ENCODE measurements at places on chromosomes 11 and 22.

DNA sequence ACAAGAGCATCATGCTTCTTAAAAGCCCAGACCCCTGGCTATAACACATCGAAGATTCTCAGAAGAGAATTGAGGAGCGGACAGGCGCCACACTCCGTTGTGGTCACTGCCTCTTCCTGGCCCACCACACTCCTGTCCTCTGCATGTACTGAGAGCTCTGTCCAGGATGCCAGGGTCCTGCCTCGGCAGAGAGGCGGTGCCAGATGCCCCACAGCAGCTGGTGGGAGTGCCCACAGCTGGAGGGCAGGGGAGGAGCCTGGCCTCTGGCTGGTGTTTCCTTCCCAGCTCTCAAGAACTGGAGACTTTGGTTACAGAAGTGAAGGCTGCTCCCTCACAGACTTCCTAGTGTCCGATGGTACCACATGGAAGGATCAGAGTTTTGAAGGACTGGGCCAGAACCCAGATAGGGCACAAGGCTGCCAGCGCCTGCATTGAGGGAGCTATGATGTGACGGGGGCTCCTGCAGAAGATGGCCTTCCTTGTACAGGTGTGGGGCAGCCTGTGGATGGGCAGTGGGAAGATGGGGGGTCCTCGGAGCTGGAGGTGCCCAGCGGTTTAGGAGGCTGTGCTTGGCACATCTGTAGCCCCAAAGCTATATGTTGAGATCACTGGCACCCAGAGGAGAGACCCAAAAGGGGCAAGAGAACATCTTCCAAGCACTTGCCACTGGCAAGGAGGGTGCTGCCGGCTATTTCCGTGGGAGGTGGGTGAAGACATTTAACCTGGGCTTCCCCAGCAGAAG is 19.4 kb downstream of the RSPH14 start:
- no peak for DNase-seq

DNA sequence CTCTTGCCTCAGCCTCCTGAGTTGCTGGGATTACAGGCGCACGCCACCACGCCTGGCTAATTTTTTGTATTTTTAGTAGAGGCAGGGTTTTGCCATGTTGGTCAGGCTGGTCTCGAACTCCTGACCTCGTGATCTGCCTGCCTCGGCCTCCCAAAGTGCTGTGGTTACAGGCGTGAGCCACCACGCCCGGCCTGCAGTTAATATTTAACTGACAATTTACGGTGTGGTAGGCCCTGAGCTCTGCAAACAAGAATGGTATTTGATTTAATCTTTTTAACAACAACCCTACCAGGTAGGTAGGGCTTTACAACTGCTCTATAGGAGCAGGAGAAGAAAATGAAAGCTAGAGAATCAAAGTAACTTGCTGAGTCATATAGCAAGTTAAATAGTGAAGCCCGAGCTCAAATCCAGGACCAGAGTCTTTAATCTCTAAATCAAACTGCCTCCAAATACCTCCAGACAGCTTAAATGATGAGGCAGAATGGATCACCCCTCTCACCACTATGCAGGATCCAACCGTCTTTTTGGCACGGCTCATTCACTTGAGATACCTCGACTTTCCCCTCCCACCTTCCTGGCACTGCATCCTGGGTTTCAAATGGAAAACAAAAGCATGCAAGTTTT is 9.4 kb downstream of the UEVLD start:
- no peak for DNase-seq

- no peak for DNase-seq
Measured at GRCh38 chr22:42217019-42217751, 53.3 kb downstream of the TCF20 start.

GRCh38 chr11:7889985-7890384 is 41.1 kb downstream of the OR10A6 start:
- DNase-seq, result no peak

GRCh38 chr11:71200172-71200716 is 52.1 kb downstream of the SHANK2 start:
- DNase-seq, result no peak

DNA sequence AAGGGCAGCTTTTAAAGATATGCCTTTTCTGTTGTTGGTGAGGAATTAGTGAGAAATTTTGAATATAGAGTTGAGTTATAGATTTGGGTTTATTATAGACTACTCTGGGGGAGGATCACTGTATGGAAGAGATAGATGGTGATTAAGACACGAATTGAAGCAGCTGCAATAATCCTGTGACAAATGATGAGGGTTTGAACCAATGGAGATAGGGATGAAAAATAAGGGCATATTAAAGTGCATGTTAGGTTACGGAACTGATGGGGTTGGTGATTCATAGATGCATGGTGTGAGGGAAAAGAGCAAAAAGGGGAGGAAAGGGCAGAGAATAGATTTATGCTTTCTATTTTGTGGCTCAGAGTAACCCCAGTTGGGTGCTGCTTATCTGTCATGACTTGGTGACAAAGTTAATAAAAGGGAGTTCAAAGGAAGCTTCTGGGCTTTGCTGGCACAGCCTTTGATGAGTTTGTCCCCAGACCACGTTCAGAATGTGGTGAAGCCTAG is 11.8 kb downstream of the C11orf87 start:
- no peak for DNase-seq

DNA sequence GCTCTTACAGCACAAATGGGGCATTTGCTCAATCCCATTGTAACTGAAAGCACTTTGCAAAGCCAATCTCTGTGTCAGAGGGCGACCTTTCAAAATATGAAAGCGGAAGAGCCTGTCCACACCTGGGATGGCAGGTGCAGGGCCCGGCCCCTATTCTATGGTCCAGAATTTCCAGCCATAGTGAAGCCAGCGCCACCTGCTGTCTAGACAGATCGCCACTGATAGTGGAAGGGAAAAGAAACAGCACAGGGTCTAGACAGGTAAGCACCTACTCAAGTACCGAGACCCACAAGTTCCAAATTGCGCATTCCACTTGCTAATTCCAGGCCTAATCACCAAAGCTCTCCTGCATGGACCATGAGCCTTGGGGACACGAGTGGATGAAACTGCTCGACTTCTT is 141.4 kb downstream of the NTM start:
- DNase-seq, result no peak

DNA sequence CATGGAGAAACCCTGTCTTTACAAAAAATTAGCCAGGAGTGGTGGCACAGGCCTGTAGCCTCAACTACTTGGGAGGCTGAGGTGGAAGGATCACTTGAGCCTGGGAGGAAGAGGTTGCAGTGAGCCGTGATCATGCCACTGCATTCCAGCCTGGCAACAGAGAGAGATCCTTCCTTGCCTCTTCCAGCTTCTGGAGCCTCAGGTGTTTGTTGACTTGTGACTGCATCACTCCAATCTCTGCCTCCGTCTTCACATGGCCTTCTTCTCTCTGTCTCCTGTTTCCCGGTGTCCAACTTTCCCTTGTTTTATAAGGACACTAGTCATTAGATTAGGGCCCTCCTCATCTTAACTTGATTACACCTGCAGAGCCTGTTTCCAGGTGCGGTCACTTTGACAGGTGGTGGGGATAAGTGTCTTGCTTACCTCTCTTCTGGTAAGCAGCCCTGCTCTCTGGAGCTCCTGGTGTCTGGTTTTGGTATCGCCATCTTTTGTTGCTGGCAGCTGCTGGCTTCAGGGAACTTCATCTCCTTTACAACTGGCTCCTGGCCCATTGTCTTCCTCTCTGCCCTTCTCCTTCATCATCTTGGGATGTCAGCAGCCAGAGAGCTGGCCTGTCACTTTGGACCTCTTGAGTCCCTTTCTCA is 8.2 kb upstream of the USP2 start:
- DNase-seq, result no peak

GRCh38 chr22:40805699-40806203 is 13.4 kb downstream of the SLC25A17 start:
- no peak for DNase-seq

- DNase-seq, result no peak
Measured at GRCh38 chr11:10351765-10352641, 47.1 kb downstream of the ADM start.

- DNase-seq, result no peak
Measured at GRCh38 chr11:66523611-66524010, 13.2 kb downstream of the BBS1 start.

GRCh38 chr11:114110952-114111947 is 51.7 kb downstream of the ZBTB16 start:
- DNase-seq, result no peak

GRCh38 chr22:43434275-43434927 is 22.6 kb downstream of the MPPED1 start:
- DNase-seq, result no peak

GRCh38 chr11:70265341-70265740 is 5.1 kb upstream of the PPFIA1 start:
- no peak for DNase-seq

- DNase-seq, result no peak
Measured at GRCh38 chr11:125332821-125333220, 163.2 kb downstream of the FEZ1 start.

- DNase-seq, result no peak
Measured at GRCh38 chr22:23204541-23205157, 24.3 kb downstream of the BCR start.

DNA sequence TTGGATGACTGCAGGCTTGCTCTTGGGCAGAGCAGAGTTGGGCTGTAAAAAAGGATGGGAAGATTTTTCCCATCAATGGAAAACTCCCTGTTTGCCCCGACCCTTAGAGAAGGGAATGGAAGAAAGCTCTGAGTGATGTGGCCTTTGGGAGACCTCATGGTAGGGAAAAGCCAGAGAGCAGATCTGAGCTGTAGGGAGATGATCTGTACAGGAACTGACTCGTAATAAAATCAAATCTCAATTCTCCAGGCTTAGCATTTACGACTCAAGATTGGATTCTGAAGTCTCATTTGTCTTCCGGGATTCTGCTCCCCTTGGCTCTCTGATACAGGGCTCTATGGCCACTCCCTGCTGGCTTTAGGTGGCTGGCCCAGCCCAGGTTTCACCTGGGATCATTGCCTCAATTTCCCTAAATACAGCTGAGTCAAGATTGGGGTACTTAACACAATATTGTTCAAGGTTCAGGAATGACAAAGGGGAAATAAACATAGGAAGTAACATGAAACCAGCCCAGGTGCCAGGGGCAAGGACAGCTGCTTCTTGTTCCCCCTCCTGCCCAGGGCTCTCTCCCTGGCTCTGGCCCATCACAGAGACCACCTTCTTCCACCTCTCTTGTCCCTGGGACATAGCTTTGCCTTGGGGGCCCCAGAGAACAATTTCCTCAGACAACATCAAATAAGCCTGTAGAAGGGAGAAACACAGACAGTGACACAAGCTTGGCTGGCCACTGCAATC is 38.4 kb upstream of the THY1 start:
- no peak for DNase-seq

DNA sequence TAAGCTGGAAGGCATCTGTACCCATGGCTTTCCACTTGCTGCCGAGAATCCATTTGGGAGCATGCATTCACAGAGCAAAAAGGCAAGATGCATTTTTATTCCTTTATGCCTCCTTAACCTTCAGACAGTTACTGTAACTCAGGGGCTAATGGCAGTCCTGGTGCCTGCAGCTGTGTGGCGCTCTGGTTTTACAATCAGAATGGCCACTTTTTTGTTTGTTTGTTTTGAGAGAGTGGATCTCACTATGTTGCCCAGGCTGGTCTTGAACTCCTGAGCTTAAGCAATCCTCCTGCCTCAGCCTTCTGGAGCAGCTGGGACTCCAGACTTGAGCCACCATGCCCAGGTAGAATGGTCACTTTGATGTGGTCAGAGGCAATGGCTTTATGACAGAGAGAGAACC is 101.8 kb downstream of the NAV2 start:
- DNase-seq, result no peak

- DNase-seq, result peak; percentile 44
Measured at GRCh38 chr11:75142714-75143419, 8.0 kb upstream of the SLCO2B1 start.

DNA sequence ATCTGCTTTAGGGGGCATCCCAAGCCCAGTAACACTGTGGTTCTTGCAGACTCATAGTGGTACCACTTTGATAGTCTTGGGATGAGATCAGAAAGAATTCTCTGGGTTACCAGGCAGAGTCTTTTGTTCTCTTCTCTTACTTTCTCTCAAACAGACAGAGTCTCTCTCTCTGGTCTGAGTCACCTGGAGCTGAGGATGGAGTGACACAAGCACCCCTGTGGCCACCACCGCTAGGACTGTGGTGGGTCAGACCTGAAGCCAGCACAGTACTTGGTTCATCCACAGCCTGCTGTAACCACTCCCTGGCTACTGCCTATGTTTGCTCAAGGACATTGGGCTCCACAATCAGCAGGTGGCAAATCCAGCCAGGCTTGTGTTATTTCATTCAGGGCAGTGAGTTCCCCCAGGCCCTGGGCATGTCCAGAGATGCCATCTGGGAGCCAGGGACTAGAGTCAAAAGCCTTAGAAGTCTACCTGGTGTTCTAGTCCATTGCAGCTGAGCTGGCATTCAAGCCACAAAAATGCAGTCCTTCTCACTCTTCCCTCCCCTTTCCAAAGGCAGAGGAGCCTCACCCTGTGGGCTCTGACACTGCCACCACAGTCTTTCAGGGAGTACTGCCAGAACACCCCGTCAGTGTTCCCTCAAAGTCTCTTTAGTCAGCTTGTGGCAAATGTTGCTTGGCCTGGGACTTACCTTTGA is 29.9 kb downstream of the ENDOD1 start:
- no peak for DNase-seq

DNA sequence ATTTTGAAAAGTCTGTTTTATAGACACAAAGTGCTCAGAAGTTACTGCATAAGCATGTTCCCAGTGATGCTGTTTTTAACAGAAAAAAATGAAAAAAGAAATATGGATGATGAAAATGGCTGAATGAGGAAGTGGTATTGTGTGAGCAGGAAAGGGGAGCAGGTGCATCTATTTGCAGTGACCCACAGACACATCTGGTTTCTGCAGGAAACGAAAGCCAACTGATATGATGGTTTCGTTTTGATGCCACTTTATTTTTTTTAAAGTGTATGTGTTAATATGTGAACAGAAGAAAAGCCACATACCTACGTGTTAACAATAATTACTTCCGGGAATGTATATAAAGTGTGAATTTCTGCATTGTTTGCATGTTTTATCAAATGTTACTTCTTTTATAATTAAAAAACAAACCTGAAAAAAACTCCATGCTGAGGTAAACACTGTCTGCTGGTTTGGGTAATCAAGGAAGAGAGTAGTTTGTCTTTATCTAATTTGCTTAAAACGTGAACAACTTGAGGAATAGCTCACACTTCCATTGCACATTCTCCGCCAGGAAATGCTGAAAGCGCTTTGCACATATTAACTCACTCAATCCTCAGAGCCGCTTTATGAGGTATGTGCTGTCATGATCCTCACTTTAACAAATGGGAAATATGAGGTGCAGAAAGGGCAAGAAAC is 1335.9 kb downstream of the TBC1D22A start:
- peak; percentile 51 for DNase-seq

GRCh38 chr11:11016068-11016467 is 158.2 kb upstream of the ZBED5 start:
- no peak for DNase-seq

- DNase-seq, result no peak
Measured at GRCh38 chr11:93236741-93237675, 39.2 kb upstream of the SLC36A4 start.

- no peak for DNase-seq
Measured at GRCh38 chr22:26777156-26777801, 119.9 kb downstream of the MIAT start.
